NCI-H1105 treated with DMSO at 0.1 percent for 48 hours (cell line): ENCODE measurements at places on chromosomes 4 and X.

- no peak for DNase-seq
These were observed 105.1 kb downstream of the TRAPPC11 start for GRCh38 chr4:183763990-183764754.

GRCh38 chr4:129970801-129971200 lies 874.8 kb downstream of the C4orf33 start:
- no peak for DNase-seq

- DNase-seq: no peak
These were observed 27.6 kb downstream of the ANXA5 start for GRCh38 chr4:121669163-121669550.

DNA sequence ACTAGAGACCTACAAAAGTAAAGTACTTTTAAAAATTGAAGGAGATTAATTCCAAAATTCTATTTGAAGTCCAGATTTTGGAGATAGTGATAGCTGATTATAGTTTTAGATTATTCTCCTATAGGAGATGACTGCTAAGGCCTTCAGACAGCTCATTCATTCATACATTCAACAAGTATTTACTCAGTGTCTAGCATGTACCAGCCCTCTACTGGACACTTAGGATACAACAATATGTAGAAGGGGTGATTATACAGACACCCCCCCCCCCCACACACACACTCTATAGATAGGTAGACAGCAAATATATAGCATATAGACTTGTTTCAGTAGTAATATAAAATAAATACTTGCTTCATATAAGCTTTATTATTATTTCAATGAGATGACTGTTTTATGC lies 60.4 kb upstream of the TAF9B start:
- DNase-seq: peak; percentile 2

DNA sequence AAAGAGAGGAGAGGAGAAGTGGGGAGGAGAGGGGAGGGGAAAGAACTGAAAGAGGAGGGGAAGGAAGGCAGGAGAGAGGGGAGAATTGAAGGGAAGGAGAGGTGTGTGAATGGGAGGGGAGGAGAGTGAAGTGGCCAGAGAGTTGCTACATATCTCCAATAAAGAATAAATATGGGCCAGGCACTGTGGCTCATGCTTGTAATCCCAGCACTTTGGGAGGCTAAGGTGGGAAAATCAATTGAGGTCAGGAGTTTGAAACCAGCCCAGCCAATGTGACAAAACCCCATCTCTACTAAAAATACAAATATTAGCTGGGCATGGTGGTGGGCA lies 482.4 kb downstream of the NAF1 start:
- DNase-seq: no peak

GRCh38 chr4:70815370-70815769 lies 24.3 kb downstream of the GRSF1 start:
- no peak for DNase-seq

GRCh38 chr4:154877110-154877760 lies 96.2 kb downstream of the RBM46 start:
- DNase-seq: no peak

- no peak for DNase-seq
These were observed 6.8 kb downstream of the MECP2 start for GRCh38 chrX:154090731-154091130.

GRCh38 chrX:27254656-27255055 lies 208.5 kb downstream of the PPP4R3C start:
- DNase-seq: no peak

- no peak for DNase-seq
These were observed 202.8 kb upstream of the GRID2 start for GRCh38 chr4:92100975-92101374.

DNA sequence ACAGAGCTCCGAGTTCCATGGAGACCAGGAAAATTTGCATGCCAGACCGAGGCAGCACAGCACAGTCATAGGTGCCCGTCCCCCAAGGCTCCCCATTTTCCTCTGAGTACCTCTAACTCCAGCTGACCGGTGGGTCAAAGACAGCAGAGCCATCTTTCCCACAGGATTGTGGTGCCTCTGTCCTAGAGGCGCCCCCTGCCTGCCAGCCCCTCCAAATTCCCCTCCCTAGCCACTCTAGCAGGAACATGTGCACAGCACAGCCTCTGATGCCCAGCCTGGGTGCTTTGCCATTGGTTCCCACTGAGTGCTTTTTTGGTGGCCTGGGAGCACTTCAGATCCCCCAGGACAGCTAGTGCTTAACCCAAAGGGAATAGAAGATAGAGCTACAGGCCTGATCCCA lies 368.5 kb upstream of the PABPC5 start:
- DNase-seq: no peak

- DNase-seq: no peak
These were observed 63.4 kb downstream of the GRXCR1 start for GRCh38 chr4:42955746-42956505.

DNA sequence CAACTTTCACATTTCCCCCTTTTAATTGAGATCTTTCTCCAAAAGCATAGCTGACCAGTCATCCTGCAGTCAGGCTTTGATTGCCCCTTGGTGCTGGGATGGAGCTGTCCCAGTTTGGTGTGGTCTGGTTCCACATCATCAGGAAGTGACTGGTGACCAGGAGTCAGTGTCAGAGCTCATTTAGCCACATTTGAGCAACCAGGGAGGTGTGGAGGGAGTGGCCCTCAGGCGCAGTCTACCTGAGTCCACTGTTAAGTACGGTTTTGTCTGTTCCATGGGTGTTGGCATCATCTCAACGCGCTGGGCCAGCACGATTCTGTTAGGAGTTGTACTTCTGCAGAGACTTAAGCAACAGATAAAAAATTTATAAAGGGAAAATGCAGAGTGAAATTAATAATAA lies 52.6 kb downstream of the RGS12 start:
- no peak for DNase-seq

GRCh38 chr4:41257257-41257901 lies 651 bp downstream of the UCHL1 start:
- peak; percentile 75 for DNase-seq

- DNase-seq: no peak
These were observed 211.8 kb downstream of the PPP3CA start for GRCh38 chr4:101135371-101136010.

- no peak for DNase-seq
These were observed 242.9 kb upstream of the CNKSR2 start for GRCh38 chrX:21131346-21131745.

DNA sequence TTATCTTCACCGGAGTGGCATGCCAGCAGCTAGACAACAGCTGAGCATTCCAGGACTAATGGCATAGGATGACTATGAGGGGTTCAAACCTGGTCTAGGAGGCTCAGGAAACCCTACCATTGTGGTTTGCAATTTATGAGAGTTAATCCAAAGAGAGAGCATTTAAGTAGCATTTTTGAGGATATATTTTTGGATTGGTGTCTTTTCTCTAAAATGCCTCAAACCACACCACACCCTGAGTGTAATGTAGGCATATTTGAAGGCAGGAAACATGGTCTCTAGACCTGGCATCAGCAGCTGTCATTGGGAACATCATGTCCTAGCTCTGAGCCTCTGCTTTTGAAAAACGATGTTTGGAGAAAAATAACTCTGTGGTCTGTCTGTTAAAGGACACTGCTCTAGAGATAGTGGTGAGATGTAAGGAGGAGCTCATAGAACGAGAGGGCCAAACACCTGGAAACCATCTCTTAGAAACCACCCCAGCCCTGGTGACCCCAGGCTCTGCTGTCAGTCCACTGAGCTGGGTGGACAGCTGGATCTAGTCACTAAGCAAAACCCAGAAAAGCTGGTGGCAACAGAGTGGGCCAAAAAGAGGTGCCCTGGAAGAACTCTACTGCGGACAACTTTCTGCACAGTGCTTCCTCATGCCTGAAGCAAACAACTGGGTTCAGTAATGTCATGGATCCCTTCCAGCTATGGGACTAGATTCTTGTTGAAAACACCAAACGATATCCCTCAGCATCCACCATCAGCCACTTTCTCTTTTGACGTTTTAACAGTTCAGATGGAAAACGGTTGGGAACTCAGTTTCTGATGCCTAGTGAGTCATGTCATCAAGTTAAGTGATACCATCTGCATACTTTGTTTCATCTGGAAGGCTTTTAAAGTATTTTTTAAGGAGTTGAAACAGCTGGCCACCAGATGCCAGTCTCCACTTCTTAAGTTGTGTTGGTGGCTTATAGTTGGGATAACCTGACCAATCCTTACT lies 100.2 kb upstream of the C1QTNF7 start:
- DNase-seq: no peak

DNA sequence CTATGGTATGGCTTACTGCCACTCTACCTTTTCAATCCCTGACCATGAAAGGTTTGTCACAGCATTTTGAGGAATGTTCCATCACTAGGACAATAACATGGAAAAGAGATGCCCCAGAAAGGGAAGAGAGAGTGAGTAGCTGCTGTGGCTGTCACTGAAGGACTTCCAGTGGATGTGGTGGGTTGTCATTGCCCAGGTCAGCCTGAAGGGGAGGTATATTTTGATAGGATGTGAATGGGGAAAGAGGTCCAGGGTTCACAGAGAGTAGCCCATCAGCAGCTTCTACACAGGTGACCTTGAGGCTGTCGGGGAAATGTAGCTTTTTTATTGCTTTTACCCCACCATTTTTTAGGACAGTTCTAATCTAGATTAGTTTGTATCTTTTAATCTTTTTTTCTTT lies 30.8 kb downstream of the MTM1 start:
- no peak for DNase-seq

DNA sequence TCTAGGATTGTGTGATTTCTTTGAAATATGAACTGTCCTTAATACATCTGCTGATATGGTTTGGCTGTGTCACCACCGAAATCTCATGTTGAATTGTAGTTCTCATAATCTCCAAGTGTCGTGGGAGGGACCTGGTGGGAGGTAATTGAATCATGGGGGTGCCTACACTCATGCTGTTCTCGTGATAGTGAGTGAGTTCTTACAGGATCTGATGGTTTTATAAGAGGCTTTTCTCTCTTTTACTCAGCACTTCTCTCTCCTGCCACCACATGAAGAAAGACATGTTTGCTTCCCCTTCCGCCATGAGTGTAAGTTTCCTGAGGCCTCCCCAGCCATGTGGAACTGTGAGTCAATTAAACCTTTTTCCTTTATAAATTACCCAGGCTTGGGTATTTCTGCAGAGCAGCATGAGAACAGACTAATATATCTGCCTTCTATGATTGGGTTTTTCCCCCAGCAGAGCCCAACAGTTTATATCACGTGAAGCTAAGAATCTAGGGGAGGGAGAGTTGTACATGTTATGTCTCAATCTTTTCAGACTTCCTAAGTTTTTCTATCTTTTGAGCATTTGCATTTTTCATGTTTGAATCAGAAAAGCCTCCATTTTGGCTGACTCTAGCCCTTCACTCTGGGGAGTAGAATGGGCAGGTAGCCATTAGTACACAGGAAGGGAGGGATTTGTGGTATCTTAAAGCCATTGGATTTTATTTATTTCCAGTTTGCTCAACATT lies 58.9 kb downstream of the PLAC1 start:
- no peak for DNase-seq

GRCh38 chr4:3708103-3708510 lies 58.1 kb upstream of the ADRA2C start:
- DNase-seq: no peak

DNA sequence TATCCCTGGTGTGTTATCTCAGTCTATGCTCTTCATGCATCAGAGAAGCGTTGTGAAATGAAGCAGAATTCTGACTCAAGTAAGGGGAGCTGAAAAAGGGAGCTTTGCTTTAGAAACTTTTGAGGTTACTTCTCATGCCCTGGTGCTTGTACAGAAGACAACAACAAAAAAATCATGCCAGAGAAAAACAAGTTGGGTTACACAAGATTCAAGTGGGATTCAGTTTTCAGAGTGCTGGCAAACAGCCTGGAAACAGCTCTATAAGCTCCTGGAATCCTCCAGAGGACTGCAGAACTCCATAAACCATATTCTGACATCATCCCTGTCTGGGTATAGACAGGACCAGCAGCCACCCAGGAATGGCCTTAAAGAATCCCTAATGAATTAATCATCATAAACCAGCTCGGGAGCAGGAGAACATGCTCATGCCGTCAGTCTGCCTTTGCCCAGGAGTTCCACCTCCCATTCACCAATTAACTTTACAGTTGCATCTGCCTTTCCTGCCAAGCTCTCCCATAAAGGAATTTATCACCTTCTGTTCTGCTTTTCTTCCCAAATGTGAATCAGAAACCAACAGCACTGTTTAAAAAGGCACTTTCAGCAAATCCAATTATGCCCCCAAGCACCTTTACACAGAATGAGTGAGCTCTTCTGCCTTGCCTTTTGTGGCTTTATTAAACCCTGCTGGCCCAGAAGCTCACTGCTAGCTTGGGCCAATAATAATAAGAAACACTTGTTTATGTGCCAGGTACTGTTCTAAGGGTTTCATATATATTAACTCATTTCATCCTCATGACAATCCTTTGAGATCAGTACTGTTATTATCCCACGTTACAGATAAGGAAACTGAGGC lies 54.5 kb upstream of the FBXW7 start:
- DNase-seq: peak; percentile 31

DNA sequence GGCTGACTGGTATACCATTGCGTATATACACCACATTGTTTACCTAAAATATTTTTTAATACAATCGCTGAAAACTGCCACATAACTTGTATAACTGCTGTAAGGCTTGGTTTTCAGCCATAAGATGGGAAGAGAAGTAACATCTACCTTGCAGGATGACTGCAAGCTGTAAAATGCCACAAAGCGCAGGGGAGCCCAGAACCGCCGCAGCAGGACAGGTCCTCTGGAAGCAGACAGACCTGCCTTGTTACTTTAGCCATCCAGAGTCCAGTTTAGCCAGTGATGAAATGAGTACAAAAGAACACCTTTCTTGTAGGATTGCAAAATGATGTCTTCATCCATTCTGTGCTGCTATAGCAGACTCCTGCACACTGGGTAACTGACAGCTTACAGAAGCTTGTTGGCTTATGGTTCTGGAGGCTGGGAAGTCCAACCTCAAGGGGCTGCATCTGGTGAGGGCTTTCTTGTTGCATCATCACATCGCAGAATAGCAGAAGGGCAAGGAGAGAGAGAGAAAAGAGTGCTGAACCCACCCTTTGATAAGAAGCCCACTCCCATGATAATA lies 4.1 kb upstream of the CTBP1 start:
- no peak for DNase-seq

- DNase-seq: peak; percentile 21
These were observed 55.4 kb upstream of the TBC1D14 start for GRCh38 chr4:6854098-6854744.

- DNase-seq: peak; percentile 83
These were observed 25.2 kb upstream of the PLAC1 start for GRCh38 chrX:134683351-134684005.

DNA sequence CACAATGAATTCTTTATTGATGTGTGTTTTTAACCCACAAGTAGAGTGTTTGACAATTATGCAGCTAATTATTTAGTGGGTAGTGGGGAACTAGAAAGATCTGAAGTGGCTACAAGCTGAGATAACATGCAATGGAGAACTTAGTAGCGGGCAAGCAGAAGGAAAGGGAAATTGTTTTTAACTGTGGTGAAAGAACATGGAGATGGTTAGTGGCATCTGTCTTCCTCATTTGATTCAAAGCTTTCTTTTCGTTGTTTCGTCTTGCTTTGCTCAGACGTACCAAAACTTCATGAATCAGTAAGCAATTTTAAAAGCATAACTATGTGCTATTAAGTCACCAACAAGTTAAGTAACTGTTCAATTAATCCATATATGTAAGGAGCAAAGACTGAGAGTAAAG lies 169.9 kb downstream of the BANK1 start:
- DNase-seq: no peak

GRCh38 chr4:55323375-55323774 lies 22.7 kb upstream of the SRD5A3 start:
- DNase-seq: no peak

GRCh38 chrX:151984328-151984727 lies 9.9 kb upstream of the GABRE start:
- no peak for DNase-seq
